Calu3 (cell line): ENCODE measurements at places on chromosomes 7 and 10. TPM values are rescaled to one million over a fixed set of nuclear protein-coding genes. Genes with fewer than 3 reads are reported as not detected.

Gene WASHC2C
- 25.5 and 31.9 TPM in 2 replicates for total RNA-seq

Gene TAF3
- total RNA-seq = 12.7 and 14.5 TPM in 2 replicates

Gene MYL7
- total RNA-seq = not detected in 2 replicates

Gene ARL5B
- 15.3 and 17.7 TPM in 2 replicates for total RNA-seq

Gene JMJD1C
- total RNA-seq = 67.6 and 73.1 TPM in 2 replicates

Gene MYH16
- 0.61 and 0.97 TPM in 2 replicates for total RNA-seq
